Stimulated activated CD4-positive, alpha-beta T cell treated with anti-CD3 and anti-CD28 coated beads, Interleukin-4, amount 100 ng/mL, for 4 hours (primary cell): ENCODE measurements at places on chromosomes 5 and 9.

DNA sequence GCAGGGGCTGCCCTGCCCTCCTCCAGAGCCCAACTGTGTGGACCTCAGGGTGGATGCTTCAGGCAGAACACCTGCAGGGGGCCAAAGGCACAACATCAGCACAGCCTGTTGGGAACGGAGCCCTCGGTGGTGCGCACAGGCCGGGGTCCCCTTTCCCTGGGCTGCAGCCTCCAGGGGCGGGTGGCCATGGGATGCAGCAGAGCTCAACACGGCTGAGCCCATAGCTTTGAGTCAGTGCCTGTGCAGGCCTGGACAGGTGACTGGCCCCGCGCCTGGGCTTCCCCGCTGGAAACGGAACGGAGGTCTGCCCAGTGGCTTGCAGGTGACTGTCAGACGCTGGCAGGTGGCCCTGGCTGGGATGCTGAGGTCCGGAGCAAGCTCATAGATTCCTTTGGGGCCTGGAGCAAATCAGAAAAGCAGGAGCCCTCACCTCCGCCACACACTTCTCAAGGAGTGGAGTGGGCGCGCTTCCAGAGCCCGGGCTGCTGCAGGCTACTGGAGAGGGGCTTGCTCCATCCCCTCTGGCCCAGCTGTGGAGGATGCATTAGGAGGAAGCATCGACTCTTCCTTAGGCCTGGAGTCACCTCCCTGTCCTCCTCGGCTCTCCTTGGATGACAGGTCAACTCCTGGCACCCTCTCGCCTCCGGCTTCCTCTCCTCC, 69.8 kb upstream of the RNU6ATAC start:
- no peak for DNase-seq

- DNase-seq: no peak
Measured at GRCh38 chr9:132163876-132164603, 2.2 kb downstream of the NTNG2 start.

- no peak for DNase-seq
Measured at GRCh38 chr5:108773330-108773729, 25.6 kb downstream of the FER start.

- no peak for DNase-seq
Measured at GRCh38 chr5:82100303-82101077, 128.7 kb downstream of the ATG10 start.

DNA sequence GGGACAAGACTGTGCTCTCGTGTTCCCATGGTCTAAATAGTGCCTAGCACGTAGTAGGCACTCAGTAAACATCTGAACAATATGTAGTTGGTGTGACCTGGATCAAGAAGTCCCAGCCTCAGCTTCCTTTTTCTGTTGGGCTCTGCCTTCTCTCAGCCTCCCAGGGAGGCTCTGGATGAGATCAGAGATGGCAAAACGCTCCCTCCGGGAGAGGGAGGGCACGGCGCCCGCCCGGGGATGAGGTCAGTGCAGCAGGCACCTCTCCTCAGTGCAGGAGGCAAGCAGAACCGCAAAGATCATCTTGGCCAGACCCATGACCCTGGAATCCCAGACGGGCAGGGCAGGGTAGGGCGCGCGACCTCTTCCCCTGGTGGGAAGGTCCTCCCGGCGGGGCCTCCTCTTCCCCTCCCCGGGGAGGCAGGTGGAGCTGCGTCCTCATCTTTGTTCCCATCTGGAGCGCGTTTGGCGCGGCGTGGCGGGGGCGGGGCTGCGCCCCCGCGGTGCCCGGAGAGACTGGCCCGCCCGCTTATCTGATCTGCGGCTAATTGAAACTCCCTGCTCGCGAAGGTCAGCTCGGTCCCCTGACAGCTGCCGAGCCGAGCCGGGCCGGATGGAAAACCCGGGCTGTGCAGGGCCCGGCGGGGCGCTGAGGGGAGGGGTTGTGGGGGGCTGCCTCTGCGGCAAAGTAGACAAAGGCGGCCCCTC, 60.9 kb downstream of the CXXC5 start:
- no peak for DNase-seq
